ENCODE measurements at places on chromosomes 1 and 21.

GRCh38 chr21:45341779-45342178 is 54.1 kb upstream of the POFUT2 start:
- no peak for DNase-seq

DNA sequence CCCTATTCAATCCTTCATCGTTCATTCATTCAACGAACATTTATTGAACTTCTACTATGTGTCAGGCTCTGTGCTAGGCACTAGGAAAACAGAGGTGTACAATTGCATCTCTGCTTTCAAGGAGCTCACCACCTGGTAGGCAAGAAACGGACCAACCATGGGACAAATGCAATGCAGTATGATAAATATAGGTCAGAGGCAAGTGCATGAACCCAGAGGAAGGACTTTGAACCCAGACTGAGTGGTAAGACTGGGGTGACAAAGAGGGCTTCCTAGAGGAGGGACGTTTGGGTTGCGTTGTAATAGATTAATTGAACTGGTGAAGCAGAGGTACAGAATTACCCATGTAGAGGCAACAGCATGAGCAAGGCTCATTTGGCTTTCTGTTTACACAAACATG is 16.4 kb downstream of the CD2 start:
- DNase-seq, result no peak

DNA sequence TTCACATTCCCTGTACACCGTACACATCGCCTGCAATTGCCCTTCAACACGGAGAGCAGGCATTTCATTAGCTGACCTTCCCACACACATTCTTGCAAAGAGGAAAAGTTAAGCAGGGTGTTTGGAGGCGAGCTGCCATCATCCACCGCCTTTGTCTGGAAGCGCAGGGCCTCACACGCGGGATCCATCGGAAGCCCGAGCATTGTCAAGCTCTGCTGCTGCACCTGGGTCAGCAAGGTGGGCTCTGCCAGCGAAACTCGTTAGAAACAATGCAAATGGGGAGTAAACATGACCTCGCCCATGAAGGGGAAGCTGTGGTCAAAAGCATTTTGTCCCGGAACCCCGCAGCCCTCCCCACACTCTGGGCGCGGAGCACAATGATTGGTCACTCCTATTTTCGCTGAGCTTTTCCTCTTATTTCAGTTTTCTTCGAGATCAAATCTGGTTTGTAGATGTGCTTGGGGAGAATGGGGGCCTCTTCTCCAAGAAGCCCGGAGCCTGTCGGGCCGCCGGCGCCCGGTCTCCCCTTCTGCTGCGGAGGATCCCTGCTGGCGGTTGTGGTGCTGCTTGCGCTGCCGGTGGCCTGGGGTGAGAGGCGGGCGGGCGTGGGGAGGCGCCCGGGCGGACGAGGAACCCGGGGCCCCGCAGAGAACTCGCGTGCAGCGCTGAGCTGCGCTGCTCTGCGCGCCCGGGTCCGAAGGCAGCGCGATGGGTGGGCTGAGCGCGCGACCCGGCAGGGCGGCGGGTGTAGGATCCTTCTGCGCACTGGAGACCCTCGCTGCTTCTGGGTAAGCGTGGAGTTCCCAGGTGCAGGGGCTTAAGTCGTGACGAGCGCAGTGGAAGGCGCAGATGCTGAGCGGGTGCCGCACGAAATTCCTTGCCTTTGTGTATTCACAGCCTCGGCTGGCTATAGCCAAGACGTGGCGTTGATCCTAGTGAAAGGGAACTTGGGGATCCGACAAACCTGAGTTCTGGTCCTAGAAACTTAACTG is at the start of gene CR1:
CR1 (plus strand) TSS at position 357 of the 992 bp plus-strand sequence; CDS start at position 468, 111 bp downstream.
- DNase-seq, result no peak

GRCh38 chr21:37100316-37100715 is 27.3 kb downstream of the TTC3 start:
- no peak for DNase-seq

GRCh38 chr1:227790034-227790400 is 25.5 kb upstream of the PRSS38 start:
- DNase-seq, result no peak

DNA sequence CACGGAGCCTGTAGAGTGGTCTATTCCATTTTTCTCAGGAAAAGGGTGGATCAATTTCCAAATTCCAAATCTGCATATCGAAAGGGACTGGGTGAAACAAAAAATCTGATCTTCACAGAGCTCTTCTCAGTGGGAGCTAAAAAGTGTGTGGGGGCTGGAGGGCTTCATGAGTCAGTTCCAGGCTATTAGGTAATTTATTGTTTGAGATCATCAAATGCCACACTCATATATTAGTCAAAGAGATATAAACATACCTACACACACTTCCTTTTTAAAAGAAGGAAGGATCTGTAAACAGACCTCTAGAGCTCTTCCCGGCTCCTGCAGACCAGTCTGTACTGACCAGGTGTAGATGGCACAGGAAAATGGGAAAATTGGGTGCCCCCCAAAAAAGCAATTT is 175.4 kb downstream of the ZBTB18 start:
- DNase-seq, result no peak

- DNase-seq, result no peak
Observed at GRCh38 chr1:160117709-160118183, 2.2 kb downstream of the ATP1A2 start.

DNA sequence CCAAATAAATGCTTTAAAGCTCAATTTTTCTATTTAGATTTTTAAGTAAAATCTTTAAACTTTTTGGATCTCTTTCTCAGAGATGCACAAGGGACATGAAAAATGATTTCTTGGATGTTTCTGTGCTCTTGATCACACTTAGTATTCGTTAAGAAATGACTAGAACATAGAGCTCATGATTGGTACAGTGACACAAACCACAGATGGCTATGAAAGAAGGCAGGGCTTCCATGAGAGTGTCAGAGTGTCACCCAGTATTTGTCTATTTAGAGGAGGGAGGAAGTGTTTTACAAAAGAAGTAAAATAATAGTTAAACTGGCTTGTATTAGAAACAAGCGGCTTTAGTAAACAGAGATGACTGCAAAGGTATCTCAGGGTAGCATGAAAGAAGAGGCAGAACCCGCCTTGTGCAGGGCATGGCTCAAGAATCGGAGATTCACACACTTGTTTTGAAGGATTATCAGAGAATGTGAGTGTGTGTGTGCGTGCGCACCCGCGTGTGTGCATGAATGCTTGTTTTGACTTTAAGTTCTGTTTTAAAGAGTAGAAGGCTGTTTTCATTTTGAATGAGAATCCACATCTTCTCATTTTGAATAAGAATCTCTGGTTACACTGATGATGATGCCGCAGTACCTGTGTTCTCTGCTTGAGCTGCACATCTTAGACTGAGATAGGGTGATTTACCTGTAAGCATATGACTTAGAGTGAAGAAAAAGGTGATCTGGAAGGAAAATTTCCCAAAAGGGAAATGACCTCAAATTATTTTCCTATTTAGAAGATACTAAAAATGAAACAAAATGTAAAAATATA is 82.1 kb downstream of the VPS26C start:
- DNase-seq, result no peak

- DNase-seq, result no peak
Observed at GRCh38 chr1:31502926-31503511, 73.3 kb upstream of the TINAGL1 start.

DNA sequence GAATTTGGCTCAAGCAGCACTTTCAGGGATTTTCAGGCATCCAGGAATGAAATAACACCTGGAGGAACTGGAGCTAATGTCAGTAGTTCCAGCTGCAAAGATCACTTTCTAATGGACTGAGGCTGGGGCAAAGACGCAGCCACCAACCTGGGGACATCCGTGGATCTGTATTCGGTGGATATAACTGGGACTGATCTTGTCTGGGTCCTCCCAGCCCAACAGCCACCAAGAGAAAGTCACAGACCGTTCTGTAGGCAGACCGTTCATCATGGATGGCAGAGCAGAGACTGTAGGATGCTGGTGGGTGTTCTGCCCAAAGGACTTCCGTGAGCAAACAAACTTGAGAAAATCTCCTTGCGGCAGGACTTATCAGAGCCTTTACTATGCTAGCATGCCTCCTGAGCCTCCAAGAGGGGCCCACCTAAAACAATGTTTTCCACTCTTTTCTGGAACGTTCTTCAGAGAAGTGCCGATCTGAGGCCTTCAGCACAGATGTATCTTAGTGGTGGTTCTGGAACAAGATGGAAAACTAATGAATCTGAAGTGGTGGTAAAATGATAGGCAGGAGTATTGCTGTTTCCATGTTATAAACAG is 86.1 kb upstream of the KLHDC7A start:
- DNase-seq, result no peak

GRCh38 chr1:245039196-245039595 is 115.6 kb upstream of the KIF26B start:
- DNase-seq, result no peak

DNA sequence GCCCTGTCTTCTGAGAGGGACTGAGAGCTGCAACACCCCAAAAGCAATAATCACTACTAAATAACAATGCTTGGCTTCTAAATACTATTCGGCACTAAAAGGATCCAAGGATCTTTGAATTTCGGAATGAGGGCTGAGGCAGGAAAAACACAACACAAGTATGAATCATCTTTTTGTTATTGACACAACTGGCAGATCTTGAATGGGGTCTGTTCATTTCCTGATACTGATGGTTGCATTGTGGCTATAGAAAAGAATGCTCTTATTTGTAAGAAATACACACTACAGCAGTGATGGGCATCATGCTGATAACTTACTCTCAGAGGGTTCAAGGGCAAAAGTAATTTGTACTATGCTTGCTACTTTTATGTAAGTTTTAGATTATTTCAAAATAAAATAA is 149.2 kb upstream of the PLD5 start:
- no peak for DNase-seq

DNA sequence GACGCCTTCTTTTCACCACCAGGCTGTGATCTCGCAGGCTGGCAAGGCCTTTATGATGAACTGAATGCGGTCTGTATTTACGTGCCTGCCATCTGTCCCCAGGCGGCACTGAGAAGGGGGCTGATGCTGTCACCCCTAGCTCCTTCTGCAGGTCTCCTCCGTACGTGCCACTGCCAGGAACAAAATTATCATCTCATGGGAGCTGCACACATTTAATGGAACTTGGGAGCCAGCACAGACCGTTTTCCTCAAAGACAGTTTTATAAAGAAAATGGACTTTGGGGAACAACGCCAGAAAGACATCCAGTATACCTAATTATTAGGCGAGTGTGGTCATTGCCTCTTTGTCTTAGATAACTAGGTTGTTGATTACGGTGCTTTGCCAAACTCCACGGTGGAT is 434.5 kb downstream of the KIF26B start:
- DNase-seq, result no peak

DNA sequence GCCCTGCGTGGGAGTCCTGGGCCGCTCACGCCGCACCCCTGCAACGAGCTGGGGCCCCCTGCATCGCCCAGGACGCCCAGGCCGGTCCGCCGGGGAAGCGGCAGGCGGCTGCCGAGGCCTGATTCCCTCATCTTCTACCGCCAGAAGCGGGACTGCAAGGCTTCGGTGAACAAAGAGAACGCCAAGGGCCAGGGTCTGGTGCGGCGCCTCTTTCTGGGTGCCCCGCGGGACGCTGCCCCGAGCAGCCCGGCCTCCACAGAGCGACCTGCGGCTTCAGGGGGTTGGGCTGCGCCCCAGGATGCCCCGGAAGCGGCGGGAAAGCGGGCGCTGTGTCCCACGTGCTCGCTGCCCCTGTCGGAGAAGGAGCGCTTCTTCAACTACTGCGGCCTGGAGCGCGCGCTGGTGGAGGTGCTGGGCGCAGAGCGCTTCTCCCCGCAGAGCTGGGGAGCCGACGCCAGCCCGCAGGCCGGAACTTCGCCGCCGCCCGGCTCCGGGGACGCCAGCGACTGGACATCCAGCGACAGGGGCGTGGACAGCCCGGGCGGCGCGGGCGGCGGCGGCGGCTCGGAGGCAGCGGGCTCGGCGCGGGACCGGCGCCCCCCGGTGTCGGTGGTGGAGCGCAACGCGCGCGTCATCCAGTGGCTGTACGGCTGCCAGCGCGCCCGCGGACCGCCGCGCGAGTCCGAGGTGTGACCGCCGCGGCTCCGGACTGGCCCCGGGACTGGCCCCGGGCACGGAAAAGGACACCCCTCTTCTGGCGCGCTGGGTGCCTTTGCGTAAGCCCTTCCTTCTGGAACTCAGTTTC is 2.7 kb downstream of the FAM110D start:
- no peak for DNase-seq

- no peak for DNase-seq
Observed at GRCh38 chr1:157105988-157106812, 6.6 kb upstream of the ETV3L start.

DNA sequence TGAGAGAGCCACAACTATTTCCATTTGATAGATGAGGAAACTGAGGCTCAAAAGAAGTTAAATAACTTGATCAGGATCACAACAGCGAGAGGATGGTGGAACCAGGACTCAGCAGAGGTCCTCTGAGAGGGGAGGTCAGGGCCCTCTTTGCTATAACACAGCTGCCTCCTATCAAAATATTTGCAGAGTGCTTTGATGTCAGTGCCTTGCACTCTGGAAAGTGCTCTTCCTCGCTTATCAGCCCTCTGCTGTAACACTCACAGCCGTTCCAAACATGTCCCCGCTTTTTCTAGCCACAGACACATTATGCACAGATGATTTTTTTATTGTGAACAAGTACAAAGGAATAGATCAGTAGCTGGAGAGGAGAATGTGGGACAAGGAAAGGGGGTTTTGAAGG is 71.8 kb upstream of the ARHGAP29 start:
- peak; percentile 73 for DNase-seq

GRCh38 chr1:59486615-59487014 is 189.7 kb downstream of the FGGY start:
- no peak for DNase-seq

DNA sequence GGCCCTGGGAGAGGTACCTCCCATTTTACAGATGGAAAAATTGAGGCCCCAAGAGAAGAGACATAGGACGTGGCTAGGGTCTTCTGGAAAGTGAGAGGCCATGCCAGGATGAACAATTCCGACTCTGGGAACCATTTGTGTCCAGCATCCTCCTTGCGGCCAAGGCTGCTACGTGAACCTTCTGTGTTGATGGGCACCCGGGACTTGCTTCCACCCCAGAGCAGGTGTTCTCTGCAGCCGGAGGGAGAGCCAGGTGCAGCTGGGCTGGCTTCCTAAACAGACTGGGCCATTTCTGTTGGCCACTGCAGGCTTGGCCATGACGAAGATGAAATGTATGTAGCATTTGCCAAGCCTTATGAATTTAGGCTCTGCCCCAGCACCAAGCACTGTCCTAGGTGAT is 118.9 kb downstream of the PRDM2 start:
- no peak for DNase-seq

GRCh38 chr1:177571076-177571475 is 398.8 kb downstream of the SEC16B start:
- DNase-seq, result no peak

GRCh38 chr1:183962903-183963302 is 74.6 kb downstream of the COLGALT2 start:
- DNase-seq, result no peak

- DNase-seq, result peak; percentile 46
Observed at GRCh38 chr1:59150577-59151386, 146.1 kb upstream of the FGGY start.

- no peak for DNase-seq
Observed at GRCh38 chr21:36349315-36349714, 29.3 kb downstream of the MORC3 start.
